ENCODE measurements at places on chromosomes 4 and X.

- no peak for DNase-seq
These were observed 105.5 kb downstream of the ARHGAP24 start for GRCh38 chr4:85580489-85580888.

- DNase-seq, result no peak
These were observed 87.9 kb downstream of the YIPF7 start for GRCh38 chr4:44563496-44563895.

DNA sequence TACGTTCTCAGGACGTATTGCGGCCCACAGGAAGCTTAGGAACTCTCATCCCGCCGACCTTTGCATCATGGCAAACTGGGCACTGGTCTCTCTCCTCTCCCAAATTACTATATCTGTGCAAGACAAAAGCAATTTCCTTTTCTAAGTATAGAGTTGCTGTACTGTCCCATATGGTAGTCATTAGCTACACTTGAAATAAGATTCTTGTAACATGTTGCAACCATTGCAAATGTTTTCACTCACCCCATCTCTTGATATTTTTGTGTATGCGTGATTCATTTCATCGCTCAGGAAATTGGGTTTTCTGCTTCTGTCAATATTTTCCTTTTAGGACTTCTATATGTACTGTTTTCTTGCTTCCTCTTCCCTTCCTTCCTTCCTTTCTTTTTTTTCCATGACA is 15.7 kb downstream of the ARMCX6 start:
- no peak for DNase-seq

GRCh38 chrX:106201502-106202178 is 33.5 kb downstream of the PWWP3B start:
- DNase-seq, result no peak

DNA sequence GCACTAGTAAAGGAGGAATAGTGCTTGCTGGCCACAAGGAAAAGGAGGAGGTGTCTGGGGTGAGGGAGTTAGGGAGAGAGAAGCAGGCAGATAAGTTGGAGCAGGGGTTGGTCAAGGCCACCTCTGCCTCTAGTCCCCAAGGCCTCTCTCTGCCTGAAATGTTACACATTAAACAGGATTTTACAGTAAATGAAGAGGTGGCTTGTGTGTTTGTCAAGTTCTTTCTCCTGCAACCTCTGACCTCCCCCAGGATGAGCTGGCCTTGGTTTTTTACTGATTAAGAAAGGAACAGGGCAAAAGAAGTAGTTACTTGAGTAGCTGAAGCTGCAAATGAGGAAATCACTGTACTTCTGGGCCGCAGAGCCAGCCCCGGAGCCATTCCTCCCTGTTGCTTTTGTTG is 2.0 kb downstream of the GJB1 start:
- no peak for DNase-seq

DNA sequence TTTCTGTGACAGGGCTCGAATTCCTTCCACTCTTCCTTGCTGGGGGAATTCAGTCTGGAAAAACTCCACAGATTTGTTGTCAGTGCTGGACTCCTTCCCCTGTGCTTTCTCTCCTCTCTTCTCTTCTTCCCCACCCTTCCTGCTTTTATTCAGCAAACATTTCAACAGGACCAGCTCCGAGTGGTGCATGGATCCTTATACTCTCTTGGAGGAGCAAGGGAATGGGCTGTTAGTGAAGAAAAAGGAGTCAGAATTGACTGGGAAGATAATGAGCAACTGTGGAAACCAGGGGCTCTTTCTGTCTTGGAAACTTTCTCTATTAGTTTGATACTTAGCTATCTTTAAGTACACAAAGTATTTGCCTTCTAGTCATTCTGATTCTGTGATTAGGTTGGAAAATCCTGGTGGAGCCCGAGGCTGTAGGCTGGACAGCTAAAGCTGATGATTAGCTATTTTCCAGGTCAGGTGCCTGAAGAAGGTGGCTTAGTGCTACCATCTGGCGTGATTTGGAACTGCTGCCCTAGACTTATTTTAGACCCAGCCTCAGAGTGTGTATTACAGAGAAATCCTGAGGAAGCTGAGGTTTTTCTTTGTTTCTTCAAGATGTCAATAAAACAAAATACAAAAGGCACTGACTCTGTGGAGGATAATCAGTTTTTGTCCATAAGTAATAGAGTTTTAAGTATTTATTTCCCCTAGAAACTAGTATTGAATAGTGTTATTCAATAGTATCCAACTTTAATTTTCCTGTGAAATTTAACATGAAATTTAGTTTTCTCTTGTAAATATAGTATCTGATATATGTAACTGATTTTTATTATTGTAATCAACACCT is 38.4 kb downstream of the NAP1L5 start:
- DNase-seq, result no peak

GRCh38 chrX:22963196-22963595 is 36.6 kb upstream of the DDX53 start:
- no peak for DNase-seq

GRCh38 chr4:122816476-122816875 is 10.2 kb upstream of the FGF2 start:
- DNase-seq, result no peak

- no peak for DNase-seq
These were observed 1.5 kb upstream of the PRAF2 start for GRCh38 chrX:49075347-49075746.

- no peak for DNase-seq
These were observed 363.3 kb downstream of the PCDH7 start for GRCh38 chr4:31083456-31083855.

DNA sequence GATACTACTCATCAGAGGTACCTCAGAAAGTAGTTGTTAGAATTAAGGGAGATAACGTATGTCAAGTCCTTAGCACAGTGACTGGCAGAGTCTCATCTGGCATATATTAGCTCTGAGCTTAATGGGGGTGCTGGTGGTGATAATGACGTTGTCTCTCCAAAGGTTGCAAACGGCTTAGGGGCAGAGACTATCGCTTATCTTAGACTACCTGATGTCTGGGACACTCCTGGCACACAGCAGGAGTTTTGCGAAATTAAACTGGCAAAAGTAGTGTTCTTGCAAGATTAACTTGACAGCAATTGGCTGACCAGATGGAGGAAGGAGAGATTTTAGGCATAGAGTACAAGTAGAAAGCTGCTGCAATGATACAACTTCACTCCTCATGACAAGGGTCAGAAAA is 300.1 kb upstream of the FTHL17 start:
- DNase-seq, result no peak

DNA sequence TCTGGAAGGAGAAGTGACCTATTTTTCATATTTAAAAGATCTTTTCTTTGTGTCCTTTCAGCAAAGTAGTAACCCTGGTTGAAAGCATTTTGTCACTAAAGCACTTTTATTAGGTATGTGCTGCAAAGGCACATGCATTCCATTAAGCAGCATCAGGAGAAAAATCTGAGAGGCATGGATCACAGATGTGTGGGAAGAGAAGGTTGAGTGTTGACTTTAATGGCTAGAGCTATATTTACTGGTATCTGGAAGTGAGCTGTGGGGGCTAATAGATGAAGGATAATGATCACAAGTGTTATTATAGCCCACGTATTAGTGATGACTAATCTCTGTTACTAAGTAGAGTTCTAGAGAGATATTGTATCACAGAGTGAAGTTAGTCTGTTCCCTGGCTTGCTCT is 1520.7 kb downstream of the ARAP2 start:
- no peak for DNase-seq

GRCh38 chrX:9356846-9357245 is 108.0 kb upstream of the TBL1X start:
- DNase-seq, result no peak

DNA sequence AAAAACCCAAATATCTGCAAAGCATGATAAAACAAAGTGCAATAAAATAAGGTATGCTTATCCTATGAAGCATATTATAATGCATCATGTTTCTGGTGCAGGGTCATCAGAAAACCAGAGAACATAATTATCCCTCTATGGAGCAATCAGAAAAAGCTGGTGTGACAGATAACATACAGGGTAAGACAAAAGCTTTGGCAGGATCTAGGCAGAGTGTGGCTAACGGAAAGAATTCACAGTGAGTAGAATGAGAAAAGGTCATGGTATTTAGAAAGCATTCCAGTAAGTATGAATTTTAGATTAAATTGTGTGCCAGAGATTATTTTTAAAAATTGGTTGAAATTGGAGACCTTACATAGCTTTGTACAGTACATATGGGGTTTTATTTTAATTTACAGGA is 29.0 kb upstream of the UGT2B4 start:
- no peak for DNase-seq

- no peak for DNase-seq
These were observed at the start of gene CXorf65 for GRCh38 chrX:71106427-71106826. Gene CXorf65 (minus strand): TSS chrX:71106740. CDS start chrX:71106556, 184 bp downstream.

- DNase-seq, result no peak
These were observed 148.8 kb upstream of the MID1 start for GRCh38 chrX:10769195-10769594.

GRCh38 chr4:121072224-121073003 is at the start of gene NDNF:
Gene NDNF (minus strand): TSS chr4:121072535. CDS start chr4:121045837, 26,698 bp downstream.
- DNase-seq, result peak; percentile 75

DNA sequence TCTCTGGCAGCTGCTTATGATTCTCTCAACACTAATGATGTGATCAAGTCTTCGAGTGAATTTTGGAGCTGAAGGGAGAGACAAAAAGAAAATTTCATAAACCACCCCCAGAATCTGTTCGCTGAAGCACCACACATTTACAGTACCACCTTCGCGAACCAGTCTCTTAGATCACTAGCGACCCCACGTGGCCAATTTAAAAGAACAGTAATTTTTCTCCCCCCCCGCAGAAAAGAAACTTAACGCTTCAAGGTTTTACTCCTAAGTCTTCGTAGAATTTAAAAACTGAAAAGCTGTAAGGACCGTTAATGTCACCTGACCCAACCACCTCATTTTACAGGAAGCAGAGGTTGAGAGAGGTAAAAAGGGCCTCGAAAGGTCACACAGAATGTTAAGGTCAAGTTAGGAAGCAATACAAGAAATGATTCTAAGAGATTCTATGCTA is 187.5 kb downstream of the QDPR start:
- DNase-seq, result peak; percentile 66

DNA sequence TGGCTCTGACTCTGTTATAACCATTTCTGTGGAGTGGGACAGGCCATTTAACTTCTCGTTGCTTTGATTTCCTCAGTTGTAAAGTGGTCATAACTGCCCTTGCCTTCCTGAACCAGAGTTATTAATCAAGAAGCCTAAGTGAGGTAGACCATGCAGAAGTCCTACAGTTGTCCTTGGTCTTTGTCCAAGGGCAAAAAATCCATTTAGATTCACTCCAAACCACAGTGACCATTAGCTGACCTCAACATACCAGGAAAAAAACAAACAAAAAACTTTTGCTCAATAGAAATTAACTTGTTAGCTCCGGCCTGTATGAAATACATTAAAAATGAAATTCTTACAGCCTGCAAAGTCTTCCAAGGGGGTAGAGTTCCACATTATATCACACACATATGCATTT is 52.7 kb downstream of the TBC1D9 start:
- DNase-seq, result no peak

- no peak for DNase-seq
These were observed 33.0 kb downstream of the MTHFD2L start for GRCh38 chr4:74190919-74191397.

DNA sequence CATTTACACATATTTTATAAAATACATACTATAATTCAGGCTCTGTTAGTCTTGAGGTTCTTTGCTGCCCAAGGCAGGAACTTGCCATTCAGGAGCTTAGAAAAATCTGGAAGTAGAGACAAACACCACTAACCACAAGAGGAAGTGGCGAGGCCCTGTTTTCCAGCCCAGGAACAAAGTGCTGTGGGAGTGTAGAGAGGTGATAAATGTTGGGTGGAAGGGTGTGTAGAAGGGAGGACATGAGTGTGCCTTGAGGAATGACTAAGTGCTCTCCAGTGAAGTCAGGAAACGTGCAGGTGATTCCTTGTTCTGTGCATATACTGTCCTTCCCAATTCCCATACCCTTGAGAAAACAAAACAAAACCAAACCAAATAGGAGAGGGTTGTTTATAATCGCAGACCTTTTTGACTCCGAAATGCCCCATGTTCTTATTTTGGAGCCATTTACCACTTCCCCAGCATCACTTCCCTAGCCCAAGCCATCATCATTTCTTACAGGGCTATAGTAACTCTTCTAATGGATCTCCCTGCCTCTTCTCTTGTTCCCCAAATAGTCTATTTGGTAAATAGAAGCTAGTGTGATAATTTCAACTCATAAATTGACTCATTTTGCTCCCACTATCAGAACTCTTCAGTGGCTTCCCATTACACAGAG is 83.2 kb downstream of the GPAT3 start:
- DNase-seq, result no peak

- peak; percentile 57 for DNase-seq
These were observed at the start of gene GPC3 for GRCh38 chrX:133985164-133985966. Gene GPC3 (minus strand): TSS chrX:133985594.

- no peak for DNase-seq
These were observed 158.1 kb downstream of the SOX3 start for GRCh38 chrX:140346729-140347128.

- peak; percentile 84 for DNase-seq
These were observed at the start of gene CASP6 for GRCh38 chr4:109702950-109703663. Gene CASP6 (minus strand): TSS chr4:109703445. CDS start chr4:109703395, 50 bp downstream.

GRCh38 chrX:100864657-100865391 is 9.3 kb downstream of the NOX1 start:
- DNase-seq, result no peak

GRCh38 chr4:98613453-98614075 is 44.8 kb downstream of the TSPAN5 start:
- DNase-seq, result no peak

DNA sequence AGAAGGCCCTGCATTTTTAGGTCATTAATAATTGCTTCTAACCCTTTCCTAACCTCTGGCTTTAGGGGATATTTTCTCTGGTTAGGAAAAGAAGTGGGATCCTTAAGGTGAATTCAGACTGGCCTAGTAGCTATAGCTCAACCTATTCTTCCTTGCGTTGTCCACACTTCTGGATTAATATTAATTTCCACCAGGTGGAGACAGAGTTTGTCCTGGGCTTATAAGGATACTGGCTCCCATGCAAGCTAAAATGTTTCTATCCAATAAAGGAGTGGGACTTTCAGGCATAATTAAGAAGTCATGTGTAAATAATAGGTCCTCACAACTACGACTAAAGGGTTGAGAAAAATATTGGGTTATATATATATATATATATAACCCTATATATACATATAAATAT is 860.0 kb upstream of the POU3F4 start:
- no peak for DNase-seq

GRCh38 chr4:110195561-110196205 is 2.7 kb downstream of the ELOVL6 start:
- DNase-seq, result no peak

DNA sequence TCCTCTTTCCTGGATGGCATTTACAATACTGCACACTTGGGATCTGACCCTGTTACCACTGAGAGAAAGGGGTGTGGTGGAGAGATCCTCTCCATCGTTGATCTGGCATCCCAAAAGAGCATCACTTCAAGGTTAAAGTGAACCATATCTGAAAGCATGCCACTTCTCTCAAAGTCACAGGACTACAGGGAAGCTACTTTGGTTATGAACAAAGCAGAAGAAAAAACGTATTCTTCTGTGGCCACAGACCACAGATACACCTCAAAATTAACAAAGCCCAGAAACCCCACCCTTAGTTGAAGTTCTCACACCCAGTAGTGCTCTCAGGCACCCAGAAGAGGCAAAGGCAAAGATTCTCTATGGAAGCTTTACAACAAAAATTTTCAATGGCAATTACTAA is 108.3 kb downstream of the JADE1 start:
- DNase-seq, result no peak

GRCh38 chr4:61827907-61828391 is 627.8 kb downstream of the ADGRL3 start:
- DNase-seq, result no peak

- DNase-seq, result no peak
These were observed 23.1 kb downstream of the FGFR3 start for GRCh38 chr4:1815997-1816860.

GRCh38 chrX:120452131-120452530 is 17.0 kb downstream of the LAMP2 start:
- DNase-seq, result no peak

All from activated CD8-positive, alpha-beta memory T cell treated with anti-CD3 and anti-CD28 coated beads, Interleukin-2, amount 50 U/mL, for 48 hours (primary cell).